ENCODE measurements at places on chromosomes 5 and 9. TPM values are rescaled to one million over a fixed set of nuclear protein-coding genes. Genes with fewer than 3 reads are reported as not detected.

KCNT1 gene
- polyA plus RNA-seq: not detected

SLC4A9 gene
- not detected for polyA plus RNA-seq

MRPS2 gene
- polyA plus RNA-seq: 43.6 TPM

PARP8 gene
- polyA plus RNA-seq: 13.8 TPM

TOR4A gene
- 11.3 TPM for polyA plus RNA-seq

ADCY2 gene
- polyA plus RNA-seq: 0.11 TPM

DNA sequence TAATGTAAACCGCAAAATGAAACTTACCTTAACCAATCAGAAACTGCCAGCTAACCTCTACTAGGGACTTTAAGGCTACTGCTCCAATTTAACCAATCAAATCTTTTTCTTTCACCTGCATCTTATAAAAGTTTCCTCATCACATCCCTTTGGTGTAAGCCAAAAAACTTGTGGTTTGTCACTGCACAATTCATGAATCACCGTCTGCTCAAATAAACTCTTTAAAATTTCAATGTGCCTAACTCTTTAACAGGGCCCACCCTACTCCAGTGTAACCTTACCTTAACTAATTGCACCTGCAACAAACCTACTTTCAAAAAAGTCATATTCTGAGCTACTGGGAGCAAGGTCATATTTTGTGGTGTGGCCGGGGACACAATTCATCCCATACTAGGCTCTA lies 172.2 kb upstream of the GRAMD2B start:
- DNase-seq: no peak

- DNase-seq: no peak
Observed at GRCh38 chr5:92222449-92222848, 839.3 kb upstream of the ARRDC3 start.

DNA sequence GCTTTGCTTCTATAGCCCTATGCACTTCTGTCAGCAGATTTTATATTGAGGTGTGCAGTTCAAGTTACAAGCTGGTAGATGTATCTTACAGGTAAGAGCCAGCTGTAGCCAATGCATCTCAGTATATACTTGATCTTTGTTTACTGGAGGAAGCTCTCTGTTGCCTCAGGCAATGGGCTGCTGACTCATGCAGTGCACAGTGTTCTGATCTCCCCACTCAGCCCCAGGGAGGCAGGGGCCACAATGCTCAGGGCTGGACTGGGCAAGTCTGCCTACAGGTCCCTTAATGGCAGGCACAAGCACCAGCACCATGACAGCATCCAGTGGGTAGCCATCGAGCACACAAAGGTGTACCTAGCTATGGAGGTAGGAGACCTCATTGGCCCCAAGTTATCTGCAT lies 178.8 kb upstream of the CDH10 start:
- no peak for DNase-seq

GRCh38 chr5:180387798-180388197 lies 34.7 kb upstream of the GFPT2 start:
- DNase-seq: no peak

DNA sequence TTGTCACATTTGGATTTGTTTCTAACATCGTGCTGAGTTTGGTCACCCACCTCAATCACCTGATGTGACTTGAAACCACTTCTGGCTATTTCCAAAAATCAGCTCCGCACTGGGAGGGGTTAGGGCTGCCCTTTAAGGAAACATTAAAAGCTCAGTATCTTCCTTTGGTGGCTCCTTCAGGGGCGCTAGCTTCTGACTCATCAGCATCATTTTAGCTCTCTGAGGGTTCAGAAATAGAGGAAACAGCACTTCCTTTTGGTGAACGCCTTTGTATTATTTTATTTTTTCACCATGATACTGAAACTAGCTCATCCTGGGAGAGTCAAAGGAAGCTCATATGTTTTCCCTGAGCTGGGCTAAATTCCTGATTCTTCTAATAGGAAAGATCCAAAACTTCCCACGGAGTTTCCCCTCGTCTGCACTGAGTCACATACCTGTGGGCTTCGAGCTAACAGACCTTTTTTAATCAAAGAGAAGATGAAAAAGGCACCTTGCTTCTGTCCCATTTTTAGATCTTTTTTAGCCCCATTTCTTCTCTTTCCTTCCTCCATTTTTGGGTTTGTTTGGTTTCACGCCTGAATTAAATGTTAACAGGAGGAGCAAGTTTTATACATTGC lies 48.2 kb downstream of the ROPN1L start:
- no peak for DNase-seq

DNA sequence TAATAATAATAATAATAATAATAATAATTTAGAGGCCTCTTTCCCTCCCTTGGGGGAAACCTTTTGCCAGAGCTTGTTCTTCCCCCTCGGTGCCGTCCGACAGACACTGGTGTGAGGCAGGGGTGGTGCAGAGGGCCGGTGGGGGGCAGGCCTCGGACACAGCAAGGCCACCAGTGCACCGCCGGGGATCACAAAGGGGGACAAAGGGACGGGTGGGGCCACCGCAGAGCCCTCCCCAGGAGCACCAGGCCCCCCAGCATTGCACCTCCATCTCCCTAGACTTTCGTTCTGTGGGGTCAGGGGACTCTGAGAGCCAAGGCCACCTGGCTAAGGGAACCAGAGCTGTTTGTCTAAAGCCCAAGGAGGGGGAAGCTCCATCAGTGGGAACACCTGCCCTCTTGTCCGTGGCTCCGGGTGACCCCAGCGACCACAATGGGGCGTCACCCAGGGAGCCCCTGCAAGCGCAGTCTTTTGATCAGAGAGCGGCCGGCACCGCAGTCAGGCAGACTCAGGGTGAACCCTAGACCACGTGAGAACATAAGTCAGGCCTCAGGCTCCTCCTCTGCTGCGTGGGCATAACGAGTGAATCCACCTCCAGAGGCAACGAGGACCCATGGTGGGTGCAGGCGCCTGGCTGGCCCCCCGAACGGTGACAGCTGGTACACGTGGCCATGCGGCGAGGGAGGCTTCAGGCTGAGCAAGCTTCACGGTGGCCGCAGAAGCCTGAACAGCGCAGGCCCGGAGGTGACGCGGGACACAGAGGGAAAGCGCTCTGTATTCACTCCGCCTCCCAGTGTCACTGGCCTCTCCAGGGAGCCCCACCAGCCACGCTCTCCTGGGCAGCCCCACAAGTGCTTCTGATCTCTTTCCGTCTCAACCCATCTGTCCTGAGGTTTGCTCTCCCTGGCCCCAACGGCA lies 12.0 kb upstream of the QSOX2 start:
- no peak for DNase-seq

DNA sequence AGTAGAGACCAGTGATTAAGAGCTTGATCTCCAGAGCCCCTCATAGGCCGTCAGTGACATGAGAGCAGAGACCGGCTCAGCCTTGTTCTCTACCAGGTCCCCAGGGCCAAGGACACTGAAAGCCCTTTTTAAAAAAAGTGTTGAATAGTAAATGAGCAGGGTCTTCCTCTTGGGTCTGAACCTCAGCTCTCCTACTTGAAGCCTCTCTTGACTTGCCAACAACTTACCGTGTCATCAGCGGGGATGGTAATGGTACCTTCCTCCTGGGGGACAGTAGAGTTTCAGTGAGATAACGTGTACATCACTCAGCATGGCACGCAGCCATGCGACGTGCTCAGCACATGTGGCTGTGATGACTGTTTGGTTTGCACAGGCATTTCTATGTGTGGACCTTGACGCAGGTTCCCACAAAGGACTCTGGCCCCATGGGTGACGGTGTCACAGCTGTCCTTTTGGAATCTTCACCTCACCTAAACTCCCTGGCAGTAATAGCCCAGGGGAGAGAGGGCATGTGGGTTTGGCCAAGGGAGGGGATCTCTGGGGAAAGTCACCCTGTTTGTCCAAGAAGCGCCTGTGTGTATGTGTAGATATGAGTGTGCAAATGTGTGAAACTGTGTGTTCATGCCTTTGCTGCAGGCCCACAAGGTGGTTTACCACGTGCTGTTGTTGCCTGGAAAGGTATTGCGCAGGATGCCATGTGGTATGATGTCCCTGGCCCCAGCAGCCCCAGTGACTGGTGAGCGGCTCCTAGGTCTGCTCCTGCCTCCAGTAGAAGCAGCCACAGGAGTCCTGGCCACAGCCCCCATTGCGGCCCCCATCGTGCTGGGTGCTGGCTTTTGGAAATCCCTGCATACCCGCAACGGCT lies 18.7 kb downstream of the ERGIC1 start:
- peak; percentile 52 for DNase-seq

All from fibroblast of lung (primary cell).